ENCODE measurements at places on chromosomes 13 and 19.

DNA sequence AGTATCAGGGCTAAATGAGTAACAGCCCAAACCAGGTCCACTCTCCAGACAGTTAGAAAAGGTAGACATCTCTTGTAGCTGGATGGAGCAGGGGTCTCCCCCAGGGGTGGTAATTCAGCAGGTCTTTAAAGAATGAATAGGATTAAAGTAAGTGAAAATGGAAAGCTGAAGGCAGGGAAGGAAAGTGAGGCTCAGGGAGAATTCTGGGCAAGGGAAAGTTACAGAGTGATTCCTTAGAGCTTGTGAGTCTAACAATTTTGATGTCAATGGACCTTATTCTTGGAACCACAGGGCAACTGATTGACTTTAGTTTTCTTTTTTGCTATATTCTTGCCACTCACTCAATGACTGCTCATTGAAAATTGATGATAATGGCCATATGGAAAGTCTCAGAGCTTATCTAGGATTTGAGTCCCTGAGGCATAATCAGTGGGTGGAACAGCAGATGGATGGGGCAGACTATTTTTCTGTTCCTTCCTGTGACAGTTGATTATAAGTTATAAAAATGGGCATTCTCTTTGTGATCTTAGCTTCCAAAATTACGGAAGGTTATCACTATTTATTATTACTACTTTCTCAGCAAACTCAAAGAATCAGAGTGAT lies 76.9 kb downstream of the LRCH1 start:
- DNase-seq, result no peak

DNA sequence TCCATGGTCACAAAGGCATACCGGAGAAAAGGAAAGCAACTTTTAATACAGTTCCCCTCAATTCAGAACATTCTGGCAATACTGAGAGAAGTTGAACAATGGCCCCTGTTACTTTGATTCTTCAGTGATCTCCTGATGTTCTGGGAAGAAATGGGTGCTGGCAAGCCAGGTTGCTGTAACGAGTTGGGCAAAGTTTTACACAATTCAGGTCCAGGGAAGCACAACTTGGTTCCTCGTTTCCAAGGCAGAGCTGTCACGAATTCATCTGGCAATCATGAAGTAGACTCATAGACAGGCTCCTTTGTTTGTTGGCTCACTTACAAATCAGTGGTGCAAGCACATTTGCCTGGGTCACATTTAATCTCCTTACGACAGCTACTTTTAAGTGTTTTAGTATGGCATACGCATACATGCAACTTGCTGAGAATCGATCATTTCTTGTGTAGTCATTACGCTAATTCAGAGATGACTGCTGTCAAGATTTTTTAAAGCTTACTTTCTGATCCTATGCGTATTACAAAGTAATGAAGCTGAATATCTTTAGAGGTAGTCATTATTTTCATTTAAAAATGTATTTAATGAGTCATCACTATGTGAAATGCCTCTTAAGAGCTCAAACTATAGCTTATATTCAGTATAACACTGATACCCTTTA lies 174.7 kb downstream of the GPC5 start:
- DNase-seq, result peak; percentile 14

DNA sequence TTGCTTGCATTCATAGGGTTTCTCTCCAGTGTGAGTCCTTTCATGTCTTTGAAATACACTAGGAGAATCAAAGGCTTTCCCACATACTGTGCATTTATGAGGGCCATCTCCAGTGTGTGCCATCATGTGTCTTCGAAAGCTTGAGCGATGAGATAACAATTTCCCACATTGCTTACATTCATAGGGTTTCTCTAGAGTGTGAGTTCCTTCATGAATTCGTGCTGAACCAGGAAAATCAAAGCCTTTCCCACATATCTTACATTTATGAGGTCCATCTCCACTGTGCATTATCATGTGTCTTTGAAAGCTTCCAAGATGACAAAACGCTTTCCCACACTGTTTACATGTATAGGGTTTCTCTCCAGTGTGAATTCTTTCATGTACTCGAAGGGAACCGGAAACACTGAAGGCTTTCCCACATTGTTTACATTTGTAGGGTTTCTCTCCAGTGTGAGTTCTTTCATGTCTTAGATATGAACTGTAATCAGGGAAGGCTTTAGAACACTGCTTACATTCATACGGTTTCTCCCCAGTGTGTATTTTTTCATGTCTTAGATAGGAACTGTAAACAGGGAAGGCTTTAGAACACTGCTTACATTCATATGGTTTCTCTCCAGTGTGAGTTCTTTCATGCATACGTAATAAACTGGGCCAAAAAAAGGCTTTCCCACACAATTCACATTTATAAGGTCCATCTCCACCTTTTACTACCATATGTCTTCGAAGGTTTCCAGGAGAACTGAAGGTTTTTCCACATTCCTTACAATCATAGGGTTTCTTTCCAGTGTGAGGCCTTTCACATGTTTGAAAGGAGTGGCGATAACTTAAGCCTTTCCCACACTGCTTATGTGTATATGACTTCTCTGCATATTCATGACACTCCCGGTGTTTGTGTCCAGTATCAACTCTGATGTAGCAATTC lies 21.4 kb downstream of the ZNF44 start:
- DNase-seq, result no peak

DNA sequence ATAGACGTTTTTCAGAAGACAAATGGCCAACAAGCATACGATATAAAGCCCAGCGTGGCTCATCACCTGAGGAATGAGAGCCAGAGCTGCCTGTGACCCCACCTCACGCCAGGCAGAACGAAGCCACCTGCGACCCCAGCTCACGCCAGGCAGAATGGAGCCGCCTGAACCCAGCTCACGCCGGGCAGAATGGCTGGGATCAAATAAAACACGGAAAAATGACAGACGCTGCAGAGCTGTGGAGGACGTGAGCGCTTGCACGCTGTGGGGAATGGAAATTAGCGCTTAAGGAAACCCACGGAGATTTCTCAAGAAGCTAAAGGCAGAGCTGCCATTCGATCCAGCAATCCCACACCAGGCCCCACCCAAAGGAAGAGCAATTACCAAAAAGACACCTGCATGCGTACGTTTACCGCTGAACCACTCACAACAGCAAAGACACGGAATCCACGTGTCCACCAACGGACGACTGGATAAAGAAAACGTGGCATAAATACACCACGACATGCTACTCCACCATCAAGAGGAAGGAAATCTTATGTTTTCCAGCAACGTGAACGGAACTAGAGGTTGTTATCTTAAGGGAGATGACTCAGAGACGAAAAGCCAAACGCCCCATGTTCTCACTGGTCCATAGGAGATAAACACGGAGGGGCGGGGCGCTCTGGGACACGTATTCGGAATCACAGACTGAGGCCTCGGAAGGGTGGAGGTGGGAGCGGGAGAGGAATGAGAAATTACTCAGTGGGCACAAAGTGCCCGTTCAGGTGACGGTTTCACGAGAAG lies 30.7 kb upstream of the C13orf46 start:
- DNase-seq, result no peak

- DNase-seq, result peak; percentile 39
Measured at GRCh38 chr13:112443995-112444311, 67.8 kb downstream of the SPACA7 start.

DNA sequence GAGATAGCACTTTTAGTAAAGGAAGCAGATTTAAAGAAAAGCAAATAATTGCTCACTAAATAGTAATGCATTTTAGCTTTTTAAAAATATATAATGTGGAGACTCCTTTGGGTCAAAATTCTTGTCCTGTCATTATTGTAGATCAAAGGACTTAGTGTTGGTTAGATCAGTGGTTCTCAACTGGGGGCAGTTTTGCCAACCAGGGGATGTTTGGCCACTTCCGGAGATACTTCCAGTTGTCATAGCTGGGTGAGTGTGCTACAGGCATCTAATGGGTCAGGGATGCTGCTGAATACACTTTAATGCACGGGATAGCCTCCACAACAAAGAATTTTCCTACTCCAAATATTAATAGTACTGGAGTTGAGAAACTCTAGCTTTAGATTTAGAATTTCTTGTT lies 126.8 kb downstream of the LMO7 start:
- no peak for DNase-seq

- no peak for DNase-seq
Measured at GRCh38 chr13:32609428-32609827, 23.2 kb downstream of the PDS5B start.

- DNase-seq, result no peak
Measured at GRCh38 chr19:17114414-17114831, 38.8 kb downstream of the MYO9B start.

DNA sequence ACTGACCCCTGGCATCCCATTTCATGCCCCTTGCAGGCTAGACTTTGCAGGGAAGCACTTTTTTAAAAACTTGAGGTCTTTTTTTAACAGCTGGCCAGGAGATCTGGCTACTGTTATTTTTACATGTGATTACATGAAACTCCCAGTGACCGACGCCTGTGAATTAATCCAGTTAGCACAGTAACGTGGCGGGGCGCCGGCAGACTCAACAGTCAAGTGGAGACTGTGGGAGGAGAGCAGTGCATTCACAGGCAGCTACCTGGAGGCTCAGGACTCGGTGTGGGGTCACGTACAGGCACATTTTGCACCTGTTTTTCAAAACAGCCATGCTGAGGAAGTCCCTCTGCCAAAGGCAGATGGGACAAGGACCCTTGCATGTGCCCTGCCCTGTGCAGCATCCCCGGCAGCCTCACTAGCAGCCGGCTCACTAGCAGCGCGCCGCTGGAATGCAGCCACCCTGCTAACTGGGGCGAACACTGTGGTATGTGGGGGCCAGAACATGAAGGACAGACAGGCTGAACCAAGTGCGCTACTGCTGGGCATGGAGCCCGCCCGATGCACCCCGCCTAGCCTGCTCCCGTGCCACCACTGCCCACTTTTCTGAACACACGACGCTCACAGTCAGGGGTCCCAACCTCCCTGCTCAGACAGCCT lies 18.7 kb downstream of the CAPS start:
- DNase-seq, result no peak

GRCh38 chr19:30170495-30171137 lies 201.6 kb upstream of the ZNF536 start:
- no peak for DNase-seq

GRCh38 chr19:52140032-52140710 lies 433 bp upstream of the ZNF616 start:
- peak; percentile 16 for DNase-seq

GRCh38 chr13:45086484-45086883 lies 33.8 kb upstream of the GTF2F2 start:
- no peak for DNase-seq

- DNase-seq, result no peak
Measured at GRCh38 chr13:62092949-62093348, 677.3 kb upstream of the PCDH20 start.
